Stromal cell of bone marrow (primary cell): ENCODE measurements at places on chromosomes 12 and 14.

GRCh38 chr12:15184484-15184883 lies 36.7 kb downstream of the RERG start:
- no peak for DNase-seq

DNA sequence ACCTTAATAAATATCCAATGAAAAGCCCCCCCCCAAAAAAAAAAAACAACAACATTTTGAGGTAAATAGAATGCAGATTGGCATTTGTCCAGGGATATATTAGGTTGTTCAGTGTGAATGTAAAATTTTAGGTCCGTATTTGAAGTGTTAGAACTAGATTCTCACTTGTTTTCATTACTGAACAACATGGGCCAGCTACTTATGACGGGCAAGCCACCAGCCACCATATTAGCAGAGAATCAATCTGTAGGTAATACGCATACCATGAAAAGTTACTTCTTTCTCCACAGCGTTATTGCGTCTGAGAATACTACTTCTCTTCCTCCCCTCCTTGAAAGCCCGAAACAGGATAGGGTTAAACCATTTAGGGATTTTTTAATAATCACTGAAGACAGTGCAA lies 5.4 kb downstream of the FLRT2 start:
- no peak for DNase-seq

DNA sequence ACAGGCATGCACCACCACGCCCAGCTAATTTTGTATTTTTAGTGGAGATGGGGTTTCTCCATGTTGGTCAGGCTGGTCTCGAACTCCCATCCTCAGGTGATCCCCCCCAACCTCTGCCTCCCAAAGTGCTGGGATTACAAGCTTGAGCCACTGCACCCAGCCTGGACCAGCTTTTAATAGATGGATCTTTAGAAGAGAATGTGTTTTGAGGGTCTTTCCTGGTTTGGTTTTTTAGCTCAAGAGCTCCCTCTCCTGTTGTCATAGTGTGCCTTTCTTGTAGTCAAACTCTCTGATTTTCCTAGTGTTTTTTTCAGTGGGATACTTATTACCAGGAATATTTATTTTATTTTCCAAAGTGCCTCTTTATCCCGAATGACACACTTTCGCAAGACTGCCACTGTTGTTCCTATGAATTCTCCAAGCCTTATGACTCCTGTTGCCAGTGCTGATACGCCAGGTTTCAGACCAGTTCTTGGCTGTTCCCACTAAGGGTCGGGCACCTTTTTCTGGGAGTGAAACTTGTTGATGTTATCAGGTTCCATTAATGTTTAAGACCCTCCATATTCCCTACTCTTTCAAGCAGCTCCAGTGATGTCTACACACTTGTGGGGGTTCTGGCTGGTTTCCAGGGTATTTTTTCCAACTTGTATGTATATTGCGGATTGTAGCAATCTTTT lies 31.5 kb upstream of the LIMA1 start:
- peak; percentile 39 for DNase-seq

DNA sequence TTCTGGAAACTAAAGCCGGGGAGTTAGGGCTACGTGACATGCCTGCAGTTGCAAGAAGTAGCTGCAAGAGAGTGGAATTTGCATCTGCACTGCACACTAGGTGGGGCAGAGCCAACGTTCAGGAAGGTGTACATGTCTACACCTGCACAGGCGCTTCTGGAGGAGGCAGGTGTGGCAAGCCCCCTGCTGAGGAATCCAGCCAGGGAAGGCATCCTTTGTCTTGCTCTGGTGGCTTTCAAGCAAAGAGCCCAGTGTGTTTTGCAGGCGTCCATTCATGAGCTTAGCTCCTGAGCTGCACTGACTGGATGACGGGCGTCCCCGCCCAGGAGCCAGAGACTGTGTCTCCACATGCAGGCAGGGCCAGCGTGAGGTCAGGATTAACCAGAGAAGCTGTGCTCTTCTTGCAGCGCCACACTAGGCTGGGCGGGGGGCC lies 116.3 kb downstream of the ZFP36L1 start:
- DNase-seq = no peak

GRCh38 chr14:77040741-77041653 lies 12.5 kb upstream of the IRF2BPL start:
- peak; percentile 87 for DNase-seq

GRCh38 chr14:62546862-62547474 lies 498.3 kb downstream of the KCNH5 start:
- DNase-seq = no peak

DNA sequence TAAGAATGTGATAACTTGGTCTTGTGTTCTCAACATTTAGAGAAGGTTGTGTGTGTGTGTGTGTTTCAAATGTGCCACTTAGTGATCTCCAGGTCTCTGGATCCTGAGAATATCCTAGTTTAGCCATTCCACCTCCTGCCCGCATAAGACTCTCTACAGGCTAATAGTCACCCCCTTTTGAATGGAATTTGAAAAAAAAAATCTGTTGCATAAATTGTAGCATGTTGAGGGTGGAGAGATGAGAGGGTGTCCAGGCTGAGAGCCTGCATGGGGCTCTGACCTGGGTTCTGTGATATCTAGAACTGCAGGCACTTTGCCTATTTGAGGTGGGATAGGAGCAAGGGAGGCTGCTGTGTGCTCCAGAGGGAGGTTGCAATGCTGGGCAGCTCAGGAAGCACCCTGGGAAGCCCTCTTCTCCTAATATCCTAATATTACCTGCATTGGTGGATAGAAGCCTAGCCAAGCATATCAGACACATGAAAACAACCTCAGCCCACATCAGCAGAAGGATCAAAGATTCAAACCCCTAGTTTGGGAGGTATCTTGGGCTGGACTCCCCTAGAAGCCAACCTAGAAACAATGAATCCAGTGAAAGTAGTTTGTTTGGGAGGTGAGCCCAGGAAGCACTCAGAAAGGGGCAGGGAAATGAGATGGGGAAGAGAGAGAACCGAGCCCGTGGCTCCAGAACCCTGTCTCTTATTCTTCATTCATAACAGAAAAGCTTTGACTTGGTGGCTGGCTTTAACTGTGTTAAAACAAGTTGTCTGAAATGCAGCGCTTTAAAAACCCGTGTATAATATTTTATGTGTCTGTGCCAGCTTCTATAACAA lies 35.6 kb upstream of the RBM19 start:
- DNase-seq = no peak

GRCh38 chr12:50398931-50399330 lies 1.8 kb upstream of the LARP4 start:
- DNase-seq = no peak

DNA sequence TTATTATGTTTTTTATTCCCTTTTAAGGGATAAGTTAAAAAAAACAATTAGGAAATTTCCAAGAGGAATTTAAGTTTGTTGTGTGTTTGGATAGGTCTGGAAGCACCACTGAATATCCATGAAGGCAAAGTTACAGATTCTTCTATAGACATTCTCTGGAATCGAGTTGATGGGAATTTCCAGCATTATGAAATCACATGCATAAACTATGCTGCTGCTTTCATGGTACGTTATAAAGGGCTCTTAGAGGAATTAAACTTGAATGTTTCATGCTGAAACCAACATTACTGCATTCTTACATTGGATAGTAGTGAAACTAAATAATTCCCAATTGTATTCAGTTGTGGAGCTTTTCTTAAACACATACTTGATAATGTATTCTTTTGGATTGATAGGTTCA lies 21.5 kb upstream of the PTPRQ start:
- no peak for DNase-seq

DNA sequence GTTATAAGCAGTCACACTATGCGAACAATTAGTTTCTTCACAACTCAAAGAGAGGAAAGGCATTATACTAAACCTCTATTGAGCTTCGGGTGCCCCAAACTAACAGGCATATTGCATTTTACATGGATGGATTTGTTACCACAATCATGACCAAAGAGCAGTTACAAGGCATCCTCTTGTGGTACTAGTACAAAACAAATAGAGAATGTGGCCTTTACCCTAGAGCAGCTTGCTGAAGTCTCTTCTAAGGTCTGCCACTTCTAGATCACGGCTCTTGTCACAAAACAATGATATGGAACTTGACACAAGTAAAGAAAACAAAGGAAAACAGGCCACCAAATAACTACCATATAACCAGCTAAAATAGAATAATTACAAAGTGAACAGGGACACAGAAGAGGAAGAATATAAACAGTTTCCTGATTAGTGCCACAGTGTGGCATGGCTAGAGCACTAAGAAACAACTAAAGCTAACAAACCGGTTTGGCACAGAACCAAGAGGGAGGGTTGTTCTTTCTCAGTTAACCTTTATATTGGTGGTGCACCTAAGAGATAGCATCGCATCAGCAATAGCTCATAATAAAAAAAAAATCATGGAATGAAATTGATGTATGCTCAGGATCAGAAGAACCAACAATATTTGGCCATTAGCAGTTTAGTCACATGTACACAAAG lies 209.7 kb upstream of the ATP2B1 start:
- DNase-seq = no peak

DNA sequence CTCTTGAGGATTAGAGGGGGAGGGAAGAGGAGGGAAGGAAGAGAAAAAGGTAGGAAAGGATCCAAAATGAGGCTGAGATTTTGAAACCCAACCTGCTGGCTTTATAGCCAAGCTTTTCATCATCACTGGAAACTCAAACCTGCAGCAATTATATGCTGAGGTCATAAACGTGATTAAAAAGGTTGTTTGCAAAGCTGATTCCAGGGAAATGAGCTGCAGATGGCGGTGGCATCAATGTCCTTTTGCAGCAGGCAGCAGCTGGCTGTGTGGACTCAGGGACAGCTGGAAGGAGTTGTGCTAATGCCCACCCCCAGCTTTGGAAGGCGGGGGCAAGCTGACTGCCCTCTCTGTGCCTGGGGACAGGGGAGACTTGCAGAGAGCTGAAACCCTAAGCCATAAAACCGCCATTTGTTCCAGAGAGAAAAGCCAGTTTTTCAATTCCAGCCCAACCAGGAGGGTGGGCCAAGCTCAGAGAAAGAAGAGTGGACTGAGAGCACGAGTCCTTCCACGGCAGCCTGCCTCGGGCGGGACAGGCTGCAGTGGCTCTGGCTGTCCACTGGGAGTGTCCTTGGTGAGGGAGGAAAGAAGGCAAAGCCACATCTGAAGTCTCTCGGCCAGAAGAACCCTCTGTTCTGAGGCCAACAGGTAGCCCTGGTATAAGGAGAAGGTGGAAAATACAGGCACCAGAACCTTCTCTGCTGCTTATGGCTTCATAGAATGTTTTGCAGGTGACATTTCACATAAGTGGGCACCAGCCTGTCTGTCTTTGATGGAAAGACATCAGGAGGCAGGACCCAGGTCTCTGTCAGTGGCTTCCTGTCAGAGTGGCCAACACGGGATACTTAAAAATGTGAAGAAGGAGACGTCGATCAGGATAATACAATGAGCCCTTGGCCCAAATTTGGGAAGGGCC lies 90.7 kb downstream of the SINHCAF start:
- DNase-seq = peak; percentile 14

DNA sequence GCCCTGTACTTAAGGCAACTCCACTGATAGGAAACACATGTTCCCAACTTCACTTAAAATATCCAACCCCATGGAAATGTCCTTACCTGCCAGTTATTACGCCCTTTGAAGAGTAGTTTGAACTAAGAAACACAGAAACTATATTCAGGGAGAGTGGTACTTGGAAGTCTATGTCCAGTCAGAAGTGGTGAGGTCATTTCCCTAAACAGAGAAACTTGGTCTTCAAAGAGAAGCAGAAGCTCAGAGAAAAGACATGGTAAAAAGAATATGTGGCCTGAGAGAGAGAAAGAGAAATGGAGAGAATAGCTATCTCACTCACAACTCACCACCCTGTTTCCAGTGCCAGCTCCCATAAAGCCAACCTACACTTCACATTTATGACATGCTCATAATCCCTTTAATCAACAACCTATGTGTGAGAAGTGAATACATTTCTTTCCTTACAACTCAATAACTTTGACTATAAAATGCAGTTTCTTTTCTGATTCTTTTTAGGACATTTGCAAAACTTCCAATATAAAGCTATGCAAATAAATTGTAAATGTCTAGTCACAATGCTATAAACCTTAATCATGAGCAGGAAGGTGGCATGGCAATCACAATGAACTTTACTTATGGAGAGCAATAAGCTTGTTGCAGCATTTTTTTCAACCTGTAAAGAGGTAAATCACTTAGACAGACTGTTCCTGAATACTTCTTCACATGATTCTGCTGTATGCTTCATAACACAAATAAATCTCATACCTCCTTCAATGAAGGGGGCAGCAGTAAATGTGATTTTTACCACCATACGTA lies 67.1 kb downstream of the CPNE8 start:
- DNase-seq = no peak

- DNase-seq = no peak
Observed at GRCh38 chr14:68650404-68650994, 142.4 kb downstream of the ZFP36L1 start.

DNA sequence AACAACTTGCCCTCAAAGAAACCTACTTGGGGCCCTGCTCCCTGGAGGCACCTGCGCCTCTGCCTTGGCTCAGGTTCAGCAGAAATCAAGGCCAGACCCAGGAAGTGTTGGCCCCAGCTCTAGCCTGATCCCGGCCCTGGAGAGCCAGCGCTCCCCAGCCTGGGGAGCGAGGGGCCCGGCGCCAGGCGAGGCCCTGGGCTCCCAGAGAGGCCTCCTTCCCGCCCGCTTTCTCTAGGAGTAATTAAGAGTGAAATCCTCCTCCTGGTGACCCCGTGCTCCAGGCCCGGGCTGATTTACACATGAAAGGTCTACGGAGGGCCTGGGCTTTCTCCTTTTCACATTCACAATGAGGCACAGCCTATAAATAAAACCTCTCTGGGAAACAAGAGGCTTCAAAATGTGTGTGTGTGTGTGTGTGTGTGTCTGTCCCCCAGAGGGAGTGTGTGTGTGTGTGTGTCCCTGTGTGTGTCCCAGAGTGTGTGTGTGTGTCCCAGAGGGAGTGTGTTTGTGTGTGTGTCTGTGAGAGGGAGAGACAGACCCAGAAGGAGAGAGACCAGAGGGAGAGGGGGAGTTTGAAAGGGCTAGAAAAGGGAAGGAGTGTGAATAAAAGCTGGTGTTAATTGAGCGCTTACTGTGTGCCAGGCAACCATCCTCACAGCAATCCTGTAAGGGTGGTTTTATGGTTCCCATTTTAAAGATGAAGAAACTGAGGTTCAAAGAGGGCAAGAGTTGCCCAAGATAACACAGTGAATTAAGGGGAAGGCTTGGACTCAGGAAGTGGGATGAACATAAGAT lies 23.8 kb upstream of the COX6A1 start:
- DNase-seq = no peak
